Hematopoietic multipotent progenitor cell treated with erythropoietin and hydrocortisone succinate and interleukin-3 and kit ligand, for 6 days (in vitro differentiated cells): ENCODE measurements at places on chromosomes 1 and 21.

- DNase-seq, result no peak
Observed at GRCh38 chr1:228863776-228864175, 128.5 kb downstream of the RHOU start.

GRCh38 chr1:234772345-234773147, 162.6 kb upstream of the IRF2BP2 start:
- DNase-seq, result peak; percentile 97

DNA sequence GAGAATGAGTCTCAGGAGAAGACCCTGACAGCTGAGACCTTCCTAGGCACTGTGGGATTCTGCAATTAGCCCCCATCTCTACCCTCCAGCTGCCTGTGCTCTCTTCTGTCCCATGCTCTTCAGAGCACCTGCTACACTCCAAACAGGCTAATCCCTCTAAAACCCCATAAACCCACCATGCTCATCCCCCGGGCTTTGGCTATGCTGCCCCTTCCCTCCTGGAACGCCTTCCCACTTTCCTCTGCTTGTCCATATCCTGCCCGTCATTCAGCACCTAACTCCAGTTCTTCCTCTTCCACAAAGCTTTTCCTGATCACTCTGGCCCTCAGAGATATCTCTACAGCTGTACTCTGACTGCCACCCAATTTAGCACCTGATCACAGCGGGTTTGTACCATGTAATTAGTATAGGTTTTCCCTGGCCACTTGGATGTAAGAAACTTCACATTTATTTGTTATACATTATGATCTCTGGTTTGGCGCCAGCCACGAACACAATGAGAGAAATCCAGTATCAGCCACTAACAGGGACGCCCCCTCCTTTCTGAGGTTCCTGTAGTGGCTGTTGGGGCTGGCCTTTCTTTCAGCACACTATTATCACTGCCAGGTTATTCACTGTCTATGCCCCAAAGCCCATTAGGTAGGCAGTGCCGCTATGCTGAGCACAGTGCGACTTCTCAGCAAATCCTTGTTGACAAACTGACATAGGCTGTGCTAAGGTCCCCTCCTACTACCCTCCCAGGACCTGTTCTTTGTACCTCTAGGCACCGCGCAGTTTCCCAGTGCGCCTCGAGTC, 45.1 kb downstream of the CDC7 start:
- no peak for DNase-seq

- DNase-seq, result no peak
Observed at GRCh38 chr1:230747127-230747730, at the start of gene CAPN9. Gene CAPN9, plus strand, starts transcription at chr1:230747388. Its CDS starts 109 bp downstream, at chr1:230747497.

GRCh38 chr1:175174309-175175102, 18.1 kb downstream of the KIAA0040 start:
- no peak for DNase-seq

- no peak for DNase-seq
Observed at GRCh38 chr1:150479370-150479769, 7.8 kb upstream of the TARS2 start.

- DNase-seq, result no peak
Observed at GRCh38 chr21:33212159-33212851, 17.4 kb upstream of the IFNAR2 start.

GRCh38 chr1:238596703-238597102, 706.0 kb upstream of the ZP4 start:
- no peak for DNase-seq

DNA sequence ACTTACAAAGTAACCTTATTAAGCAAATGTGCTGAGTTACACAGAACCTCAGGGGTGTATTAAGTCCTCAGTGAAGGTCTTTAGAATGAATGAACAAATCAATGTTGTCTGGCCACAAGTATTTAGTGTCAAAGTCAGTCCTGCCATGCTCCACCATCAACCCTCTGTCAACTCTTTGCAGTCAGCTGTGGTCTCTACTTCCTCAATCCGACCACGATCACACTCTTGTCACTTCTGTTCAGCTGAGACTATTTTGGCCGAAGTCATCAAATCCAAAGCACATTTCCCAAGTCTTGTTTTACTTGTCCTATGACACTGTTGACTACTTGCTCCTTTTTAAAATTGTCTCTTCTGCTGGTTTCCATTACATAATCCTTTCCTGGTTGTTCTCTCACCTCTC, 173.5 kb downstream of the ST6GALNAC5 start:
- DNase-seq, result peak; percentile 2

GRCh38 chr21:30758306-30758705, 3.1 kb upstream of the KRTAP21-1 start:
- DNase-seq, result no peak

DNA sequence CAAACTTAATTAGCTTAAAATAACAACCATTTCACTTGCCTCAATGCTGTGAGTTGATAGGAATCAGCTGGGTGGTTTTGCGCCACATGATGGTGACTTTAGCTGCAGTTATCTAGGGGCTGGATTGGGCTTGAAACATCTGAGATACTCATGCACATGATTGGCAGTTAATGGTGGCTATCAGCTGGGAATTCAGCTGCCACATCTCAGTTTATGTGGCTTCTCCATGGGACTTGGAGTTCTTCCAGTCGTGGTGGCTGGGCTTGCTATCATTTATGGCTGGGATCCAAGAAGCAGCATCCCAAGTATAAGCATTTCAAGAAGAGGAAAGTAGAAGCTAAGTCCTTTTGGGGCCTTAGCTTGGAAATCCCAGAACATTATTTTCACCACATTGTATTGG, 36.4 kb downstream of the PDC start:
- peak; percentile 83 for DNase-seq

DNA sequence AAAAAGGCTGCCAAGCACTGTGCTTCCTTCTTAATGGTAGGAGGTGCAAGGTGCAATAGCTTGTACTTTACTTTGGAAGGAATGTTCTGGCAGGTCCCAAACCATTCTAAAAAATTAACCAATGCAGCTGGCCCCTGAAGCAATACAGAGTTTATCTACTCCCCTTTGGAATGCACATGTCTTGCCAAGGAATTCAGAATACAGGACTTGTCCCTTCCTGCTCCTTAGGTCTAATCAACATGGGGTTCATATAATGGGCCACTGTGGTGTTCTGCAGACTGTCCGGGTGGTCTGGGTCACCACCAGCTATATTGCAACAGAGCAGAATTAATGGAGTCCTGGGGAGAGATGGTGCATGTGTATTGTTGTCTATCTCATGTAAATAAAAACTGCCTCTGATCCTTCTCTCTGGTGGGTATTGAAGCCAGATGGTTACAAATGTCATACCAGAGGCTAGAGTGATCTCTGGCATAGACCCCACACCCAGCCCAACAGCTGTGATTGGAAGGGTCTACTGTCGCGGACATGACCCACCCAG, 112.8 kb downstream of the RIPK4 start:
- no peak for DNase-seq

- DNase-seq, result no peak
Observed at GRCh38 chr1:20685741-20686140, 24.6 kb upstream of the DDOST start.

- DNase-seq, result no peak
Observed at GRCh38 chr1:100622037-100622436, 84.1 kb downstream of the GPR88 start.

DNA sequence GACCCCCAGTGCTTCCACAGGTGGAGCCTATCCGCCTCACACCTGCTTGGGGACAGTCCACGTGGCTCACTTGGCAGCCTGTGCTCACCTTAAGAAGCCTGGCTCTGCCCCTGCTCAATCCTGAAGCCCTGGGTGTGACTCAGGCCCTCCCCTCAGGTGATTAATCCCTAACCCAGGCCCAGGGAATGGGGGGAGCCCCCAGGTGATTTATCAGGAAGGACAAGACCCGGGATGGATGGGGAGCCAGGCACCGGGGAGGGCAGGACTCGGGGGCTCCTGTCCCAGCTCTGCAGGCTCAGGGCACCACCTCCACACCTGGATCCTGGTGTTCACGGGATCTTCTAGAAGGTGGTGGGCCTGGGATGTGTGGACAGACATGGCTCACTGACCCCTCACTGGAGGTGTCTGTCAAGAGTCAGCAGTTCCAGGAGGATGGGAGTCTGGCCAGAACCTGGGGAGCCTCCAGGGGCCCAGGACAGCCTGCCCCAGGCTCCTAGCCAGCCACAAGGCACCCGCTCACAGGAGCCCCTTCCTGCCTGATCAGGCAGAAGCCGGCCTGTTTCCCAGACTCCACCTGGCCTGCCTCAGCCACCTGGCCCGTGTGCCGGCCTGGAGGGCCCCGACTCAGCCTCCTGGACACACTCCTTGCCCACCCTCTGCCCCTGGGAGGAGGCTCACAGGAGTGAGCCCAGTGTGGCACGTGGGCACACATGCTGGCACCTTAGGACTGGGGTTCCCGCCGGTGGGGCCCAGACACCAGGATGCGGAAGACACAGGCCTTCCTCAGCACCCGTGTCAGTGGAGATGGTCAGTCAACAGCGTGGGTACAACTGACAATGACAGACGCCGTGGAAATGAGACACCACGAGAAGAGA, 38.6 kb upstream of the COL6A1 start:
- DNase-seq, result no peak

DNA sequence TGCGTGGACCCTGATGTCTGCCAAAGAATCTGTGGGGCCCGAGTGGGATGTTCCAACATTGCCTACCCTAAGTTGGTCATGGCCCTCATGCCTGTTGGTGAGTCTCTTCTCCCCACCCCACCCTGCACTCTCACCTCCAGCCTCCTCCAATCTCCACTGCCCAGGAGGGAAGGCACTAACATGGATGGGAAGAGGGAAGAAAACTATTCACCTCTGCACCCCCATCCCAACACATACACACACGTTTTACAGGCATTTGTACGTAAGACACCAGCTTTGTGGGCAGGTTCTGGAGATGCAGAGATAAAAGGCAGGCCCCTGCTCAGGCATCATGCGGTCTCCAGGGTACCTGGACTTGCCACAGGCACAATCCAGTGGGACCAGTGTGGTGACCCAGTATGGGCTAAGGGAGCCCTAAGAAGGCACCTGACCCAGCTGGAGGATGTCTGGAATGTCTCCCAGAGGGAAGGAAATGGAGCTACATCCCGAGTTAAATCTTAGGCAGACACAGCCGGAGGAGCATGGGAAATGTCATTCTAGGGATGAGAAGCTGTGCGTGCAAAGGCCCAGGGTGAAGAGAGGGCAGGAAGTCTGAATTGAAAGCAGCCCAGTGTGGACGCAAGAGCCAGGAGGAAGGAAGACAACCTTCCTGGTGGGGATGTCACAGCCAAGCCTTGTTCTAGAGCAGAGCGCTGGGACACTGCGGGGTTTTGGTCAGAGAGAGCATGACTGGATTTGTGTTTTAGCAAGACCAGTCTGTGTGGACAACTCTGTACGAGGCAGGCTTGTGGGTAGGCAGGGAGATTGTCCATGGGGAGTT, 11.4 kb downstream of the SLC5A9 start:
- no peak for DNase-seq

GRCh38 chr1:248793592-248793991, 32.1 kb downstream of the SH3BP5L start:
- no peak for DNase-seq

GRCh38 chr1:230899841-230900251, 31.5 kb upstream of the C1orf198 start:
- no peak for DNase-seq

DNA sequence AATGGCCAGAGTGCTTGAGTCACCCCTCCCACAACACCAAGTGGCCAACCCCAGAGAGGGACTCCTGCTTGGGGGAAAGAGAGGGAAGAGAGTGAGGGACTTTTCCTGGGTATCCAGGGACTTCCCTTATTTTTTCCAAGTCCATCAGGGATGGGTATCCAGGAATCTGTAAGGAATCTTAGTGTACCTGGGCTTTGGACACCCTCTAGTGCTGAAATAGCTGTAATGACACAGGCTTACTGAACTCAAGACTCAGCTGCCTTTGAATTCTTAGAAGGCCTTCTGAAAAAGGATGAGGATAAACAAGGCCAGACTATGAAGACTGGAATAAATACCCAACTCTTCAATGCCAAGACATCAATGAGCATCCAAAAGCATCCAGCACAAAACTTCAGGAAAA, 12.0 kb downstream of the TSHB start:
- DNase-seq, result peak; percentile 14

DNA sequence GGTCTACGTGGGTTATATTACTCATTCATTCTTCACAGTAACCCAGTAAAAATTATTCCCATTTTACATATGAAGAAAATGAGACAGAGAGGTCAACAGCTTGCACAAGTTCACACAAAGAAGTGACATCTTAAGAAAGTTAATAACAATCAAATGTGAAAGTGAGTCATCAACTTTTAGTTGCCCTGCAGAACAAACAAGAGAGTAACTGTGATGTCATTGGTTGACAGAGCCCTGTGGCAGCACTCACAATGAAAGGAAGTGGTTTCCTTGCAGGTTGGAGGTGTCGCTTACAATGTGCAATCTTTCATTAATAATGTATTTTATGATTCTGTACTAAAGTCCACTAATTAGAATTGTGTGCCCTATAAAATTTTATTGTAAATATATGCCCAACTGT, 369.6 kb downstream of the RYR2 start:
- no peak for DNase-seq

DNA sequence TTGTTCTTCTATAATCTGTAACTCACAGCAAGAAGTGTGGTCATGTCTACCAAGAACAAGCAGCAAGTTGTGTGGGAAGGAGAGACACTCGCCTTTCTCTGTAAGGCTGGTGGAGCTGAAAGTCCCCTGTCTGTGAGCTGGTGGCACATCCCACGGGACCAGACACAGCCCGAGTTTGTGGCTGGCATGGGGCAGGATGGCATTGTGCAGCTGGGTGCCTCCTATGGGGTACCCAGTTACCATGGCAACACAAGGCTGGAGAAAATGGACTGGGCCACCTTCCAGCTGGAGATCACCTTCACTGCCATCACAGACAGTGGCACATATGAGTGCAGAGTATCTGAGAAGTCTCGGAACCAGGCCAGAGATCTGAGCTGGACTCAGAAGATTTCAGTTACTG, 15.5 kb downstream of the CD101 start:
- DNase-seq, result no peak

DNA sequence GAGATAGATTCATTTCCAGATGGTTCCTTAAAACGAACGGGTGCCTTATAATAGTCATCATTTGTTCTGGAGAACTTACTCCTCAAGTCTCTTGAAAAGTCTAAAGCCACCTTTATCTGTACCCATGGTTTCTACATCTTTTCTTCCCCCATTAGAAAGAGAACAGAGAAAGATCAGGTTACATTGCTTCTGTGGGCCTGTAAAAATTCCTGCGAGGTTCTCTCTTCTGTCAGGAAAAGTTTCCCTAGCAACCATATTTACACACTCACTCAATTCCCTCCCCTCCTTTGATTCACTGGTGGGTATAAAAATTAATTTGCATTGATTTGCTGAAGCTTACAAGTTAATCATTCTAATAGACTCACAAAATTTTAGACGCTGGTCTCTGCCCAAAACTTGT, 6.7 kb downstream of the PHC2 start:
- no peak for DNase-seq

DNA sequence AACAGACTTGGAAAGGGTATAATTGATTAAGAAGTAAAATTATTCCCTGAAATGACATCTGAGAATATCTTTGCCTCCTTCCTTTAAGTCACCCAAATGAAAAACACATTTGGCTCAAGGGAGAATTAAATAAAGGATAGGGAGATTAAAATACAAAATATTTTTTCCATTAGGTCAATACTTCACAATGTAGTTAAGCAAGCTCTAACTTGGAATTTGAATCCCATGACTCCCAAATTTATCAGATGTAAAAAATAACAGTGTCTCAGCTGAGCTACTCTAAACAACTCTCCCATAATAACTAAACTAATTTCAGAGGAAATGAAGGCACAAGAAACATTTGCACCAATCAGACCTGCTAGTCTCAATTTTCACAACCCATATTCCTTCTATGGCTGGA, 6.5 kb upstream of the NMNAT2 start:
- DNase-seq, result no peak
